ENCODE measurements at places on chromosomes 2 and 18.

DNA sequence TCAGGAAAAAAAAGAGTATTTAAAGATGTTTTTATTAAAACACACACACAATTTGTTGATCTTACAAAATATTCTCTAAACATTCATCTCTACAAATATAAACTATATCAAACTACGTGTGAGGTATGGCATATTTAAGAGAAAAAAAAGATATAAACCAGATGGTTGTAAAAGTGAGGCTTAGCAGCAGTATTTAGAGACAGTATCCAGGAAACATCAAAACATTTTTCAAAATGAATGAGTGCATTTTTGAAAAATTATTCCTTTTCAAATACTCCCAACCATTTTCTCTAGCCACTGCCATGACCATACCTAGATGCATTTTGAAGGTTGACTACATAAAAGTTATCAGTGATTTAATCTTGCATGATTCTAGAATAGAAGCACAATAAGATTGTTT, 38.2 kb upstream of the RAB27B start:
- no peak for DNase-seq

- DNase-seq = no peak
Observed at GRCh38 chr2:32262105-32262504, 2.6 kb downstream of the NLRC4 start.

DNA sequence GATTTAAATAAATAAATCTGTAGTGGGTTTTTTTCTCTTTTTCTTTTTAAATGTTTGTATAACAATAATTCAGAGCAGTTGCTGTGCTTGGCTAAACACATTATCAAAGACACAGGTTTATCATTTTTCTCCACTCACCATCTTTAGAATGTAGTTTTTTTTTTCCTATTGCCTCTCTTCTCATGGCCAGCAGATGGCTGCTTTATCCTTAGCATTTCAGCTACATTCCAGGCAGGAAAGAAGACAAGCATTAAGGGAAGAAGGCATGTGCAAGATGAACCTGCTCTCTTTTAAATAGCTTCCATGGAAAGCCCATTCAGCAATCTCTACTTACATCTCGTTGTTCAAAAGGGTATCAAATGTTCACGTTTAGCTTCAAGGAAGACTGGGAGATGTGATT, 42.6 kb downstream of the ARHGAP15 start:
- no peak for DNase-seq

- no peak for DNase-seq
Observed at GRCh38 chr2:129491308-129491707, 488.2 kb upstream of the RAB6C start.

- no peak for DNase-seq
Observed at GRCh38 chr2:203870941-203871340, 3.4 kb downstream of the CTLA4 start.

DNA sequence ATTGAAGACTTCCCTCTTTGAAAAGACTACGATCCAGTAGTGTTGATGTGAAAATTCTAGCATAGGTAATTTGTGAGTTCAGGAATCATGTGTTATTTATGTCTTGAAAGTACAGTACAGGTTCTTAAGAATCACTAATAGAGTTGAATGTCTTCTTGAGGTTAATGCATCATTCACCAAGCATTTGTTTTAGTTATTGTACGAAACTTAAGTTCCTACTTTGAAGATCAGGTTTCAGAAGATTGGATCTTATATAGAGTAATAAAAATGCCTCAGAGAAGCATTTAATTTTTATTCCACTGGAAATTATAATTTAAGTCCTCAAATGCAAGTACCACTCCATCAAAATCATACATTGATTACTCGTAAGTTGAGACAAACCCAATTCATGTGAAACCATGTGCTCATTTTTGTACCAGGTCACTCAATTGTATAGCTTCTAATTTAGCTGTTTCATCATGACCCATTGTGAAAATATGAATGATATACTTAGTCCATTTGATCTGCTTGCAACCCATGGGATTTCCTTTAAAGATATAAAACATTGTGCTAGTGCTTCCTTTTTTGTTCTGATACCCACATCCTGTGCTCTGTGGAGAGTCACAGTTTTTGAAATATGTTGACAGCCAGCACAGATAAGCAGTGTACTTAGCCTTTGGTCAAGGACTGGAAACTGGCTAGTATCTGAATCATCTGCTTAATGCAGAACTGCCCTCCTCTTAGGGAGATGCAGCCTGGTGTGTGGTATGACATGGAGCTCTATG, 22.5 kb upstream of the RAB27B start:
- DNase-seq = peak; percentile 78

GRCh38 chr2:154240921-154241379, 369.2 kb downstream of the GALNT13 start:
- no peak for DNase-seq

GRCh38 chr2:26330114-26330549, 15.8 kb upstream of the SELENOI start:
- DNase-seq = peak; percentile 70

- no peak for DNase-seq
Observed at GRCh38 chr2:184444623-184445223, 153.6 kb upstream of the ZNF804A start.

- DNase-seq = no peak
Observed at GRCh38 chr2:169845016-169845415, 17.8 kb downstream of the UBR3 start.

DNA sequence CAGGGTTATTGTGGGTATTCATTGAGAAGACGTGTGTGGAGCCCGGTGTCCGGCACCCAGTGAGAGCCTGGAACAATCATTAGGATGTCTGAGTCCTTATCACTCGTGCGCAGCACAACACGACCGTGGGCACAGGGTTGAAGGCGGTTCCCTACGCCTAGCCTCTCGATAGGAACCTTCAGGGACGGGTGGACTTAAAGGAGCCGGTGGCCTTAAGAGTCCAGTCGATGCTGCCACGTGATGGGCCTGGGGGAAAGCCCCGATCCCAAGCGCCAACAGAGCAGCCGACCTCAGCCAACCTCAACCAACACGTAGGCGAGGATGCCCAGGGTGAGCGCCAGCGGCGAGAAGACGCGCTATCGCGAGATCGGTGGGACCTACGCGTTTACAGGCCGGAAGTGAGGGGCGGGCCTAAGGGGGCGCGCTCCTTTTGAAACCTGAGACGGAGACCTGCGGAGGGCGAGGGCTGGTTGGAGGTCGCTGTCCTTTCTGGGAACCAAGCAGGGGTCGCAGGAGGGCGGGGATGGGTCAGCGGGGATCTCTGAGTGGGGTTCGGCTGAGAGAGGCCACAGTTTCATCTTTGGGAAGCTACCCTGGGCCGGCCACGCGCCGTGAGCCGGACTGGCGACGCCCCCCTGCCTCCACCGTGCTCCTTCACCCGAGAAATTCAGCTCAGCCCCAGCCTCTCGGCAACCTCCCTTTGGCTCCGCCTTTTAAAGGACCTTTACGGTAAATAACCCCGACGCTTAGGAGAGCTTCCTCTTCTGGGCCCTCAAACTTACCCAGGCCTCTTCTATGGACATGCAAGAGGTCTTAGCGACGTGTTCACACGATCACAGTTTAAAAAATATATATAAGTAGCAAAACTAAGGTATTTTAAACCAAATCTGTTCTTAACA, 28.3 kb downstream of the WNT10A start:
- DNase-seq = peak; percentile 44

GRCh38 chr2:176418768-176419167, 149.5 kb downstream of the MTX2 start:
- DNase-seq = no peak

GRCh38 chr18:77101410-77102258, 30.9 kb downstream of the MBP start:
- peak; percentile 88 for DNase-seq

- no peak for DNase-seq
Observed at GRCh38 chr2:40367032-40367431, 84.9 kb downstream of the SLC8A1 start.

GRCh38 chr2:234286956-234287355, 209.9 kb downstream of the ARL4C start:
- DNase-seq = no peak

GRCh38 chr2:120105360-120105759, 92.5 kb downstream of the EPB41L5 start:
- no peak for DNase-seq

- DNase-seq = no peak
Observed at GRCh38 chr2:7013471-7014160, 96.4 kb downstream of the RNF144A start.

DNA sequence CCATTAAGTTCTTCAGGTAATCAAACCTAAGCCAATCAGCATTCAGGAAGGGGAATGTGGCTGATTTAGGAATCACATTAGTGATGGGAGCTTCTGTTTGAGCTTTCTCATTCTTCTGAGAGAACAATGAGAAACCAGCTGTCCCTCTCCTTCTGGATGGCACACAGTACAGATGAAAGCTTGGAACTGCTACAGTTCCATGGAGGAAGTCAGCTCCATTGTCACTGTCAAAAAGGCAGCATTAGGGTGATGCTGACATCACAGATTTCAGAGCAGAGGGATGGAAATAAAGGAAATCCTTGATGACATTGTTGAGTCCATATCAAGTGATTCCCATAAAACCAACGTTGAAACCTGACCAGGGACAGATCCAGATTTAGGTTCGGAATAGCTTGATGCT, 36.1 kb upstream of the ACYP2 start:
- no peak for DNase-seq

GRCh38 chr2:215729985-215730620, 283.2 kb downstream of the MREG start:
- DNase-seq = no peak

GRCh38 chr18:10798727-10799550, 273.1 kb downstream of the NAPG start:
- DNase-seq = no peak

GRCh38 chr2:175277772-175278171, 96.3 kb upstream of the ATP5MC3 start:
- DNase-seq = no peak

DNA sequence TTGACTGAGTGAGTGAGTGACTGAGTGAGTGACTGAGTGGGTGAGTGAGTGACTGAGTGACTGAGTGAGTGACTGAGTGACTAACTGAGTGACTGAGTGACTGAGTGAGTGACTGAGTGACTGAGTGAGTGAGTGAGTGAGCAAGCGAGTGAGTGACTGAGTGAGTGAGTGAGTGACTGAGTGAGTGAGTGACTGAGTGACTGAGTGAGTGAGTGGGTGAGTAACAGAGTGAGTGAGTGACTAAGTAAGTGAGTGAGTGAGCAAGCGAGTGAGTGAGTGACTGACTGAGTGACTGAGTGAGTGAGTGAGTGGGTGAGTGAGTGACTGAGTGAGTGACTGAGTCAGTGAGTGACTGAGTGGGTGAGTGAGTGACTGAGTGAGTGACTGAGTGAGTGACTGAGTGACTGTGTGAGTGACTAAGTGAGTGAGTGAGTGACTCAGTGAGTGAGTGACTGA, 11.9 kb downstream of the MAL start:
- DNase-seq = no peak

GRCh38 chr2:212052412-212053159, 486.0 kb downstream of the ERBB4 start:
- DNase-seq = peak; percentile 65

GRCh38 chr2:210199186-210199765, 26.0 kb downstream of the ACADL start:
- no peak for DNase-seq

DNA sequence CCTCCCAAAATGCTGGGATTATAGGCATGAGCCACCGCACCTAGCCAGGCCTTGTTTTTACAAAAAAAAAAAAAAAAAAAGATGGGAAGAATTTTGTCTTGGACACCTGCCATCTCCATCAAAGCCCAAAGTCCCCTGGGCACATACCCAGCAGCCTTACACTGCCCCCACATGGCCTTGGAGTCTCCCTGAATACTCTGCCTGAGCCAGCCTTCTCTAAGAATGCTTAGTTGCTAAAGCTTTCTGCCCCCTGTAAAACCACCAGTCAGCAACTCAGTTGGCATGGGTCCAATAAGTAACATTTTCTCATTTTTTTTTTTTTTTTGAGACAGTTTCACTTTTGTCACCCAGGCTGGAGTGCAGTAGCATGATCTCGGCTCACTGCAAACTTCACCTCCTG, 40.6 kb downstream of the SPC25 start:
- peak; percentile 13 for DNase-seq

DNA sequence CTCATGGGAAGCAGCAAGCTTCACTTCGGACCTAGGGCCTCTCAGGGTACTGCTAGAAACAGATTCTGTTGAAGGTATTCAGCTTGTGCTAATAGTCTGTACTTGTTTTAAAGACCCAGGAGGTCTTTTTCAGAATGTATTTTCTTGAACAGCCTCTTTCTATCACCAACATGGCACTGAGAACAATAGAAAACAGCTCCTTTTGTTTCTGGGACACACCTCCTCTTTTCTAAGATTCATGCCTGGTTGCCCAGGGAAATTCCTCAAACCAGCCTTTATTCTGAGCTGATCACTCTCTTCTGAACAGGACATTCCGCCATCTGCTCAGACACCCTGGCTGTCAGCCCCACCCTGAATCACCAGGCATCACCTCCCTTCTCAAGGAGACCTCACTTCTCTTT, 389.6 kb downstream of the TGIF1 start:
- no peak for DNase-seq
